ENCODE measurements at places on chromosomes 6 and 20. TPM values are rescaled to one million over a fixed set of nuclear protein-coding genes. Genes with fewer than 3 reads are reported as not detected.
A peak's percentile ranks its signal among the peaks of the same experiment; 100 is the strongest.

DNA sequence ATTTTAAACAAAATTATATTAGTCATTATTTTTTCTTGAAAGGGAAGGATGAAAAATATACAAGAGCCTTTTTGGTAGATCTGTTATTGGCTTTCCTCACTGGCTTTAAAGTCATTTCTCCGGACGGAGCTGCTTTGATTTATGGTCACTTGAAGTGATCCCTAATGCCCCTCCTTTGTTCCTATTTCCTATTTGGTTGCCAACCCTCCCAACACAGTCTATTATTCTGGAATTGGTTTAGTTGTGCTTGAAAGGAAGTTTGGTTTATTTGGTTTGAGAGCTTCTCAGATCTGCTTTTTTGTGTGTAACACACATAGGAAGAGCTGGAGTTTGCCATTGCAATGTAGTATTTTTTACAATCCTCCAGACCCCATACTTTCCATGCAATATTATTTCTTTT, 347.9 kb downstream of the RFPL4B start:
- DNase-seq, result peak; percentile 83

DNA sequence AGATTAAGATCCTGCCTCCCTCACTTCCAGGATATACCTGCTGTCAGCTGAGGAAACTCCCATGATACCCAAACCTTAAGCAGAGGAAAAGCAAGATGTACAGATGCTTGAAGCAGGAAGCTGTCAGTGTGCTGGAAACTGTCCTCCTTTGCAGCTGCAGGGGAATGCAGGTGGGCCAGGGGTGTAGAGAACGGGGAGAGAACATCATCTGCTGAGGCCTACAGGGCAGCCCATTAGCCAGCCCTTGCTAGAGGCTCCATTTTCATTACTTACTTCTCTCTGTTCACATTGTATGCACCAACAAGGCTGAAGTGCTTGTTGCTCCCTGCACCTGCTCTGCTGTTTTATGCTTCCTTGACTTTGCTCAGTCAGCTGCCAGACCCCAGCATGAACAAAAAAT, 119.1 kb downstream of the PRND start:
- no peak for DNase-seq

Gene SLC35D3
- total RNA-seq, result not detected

DNA sequence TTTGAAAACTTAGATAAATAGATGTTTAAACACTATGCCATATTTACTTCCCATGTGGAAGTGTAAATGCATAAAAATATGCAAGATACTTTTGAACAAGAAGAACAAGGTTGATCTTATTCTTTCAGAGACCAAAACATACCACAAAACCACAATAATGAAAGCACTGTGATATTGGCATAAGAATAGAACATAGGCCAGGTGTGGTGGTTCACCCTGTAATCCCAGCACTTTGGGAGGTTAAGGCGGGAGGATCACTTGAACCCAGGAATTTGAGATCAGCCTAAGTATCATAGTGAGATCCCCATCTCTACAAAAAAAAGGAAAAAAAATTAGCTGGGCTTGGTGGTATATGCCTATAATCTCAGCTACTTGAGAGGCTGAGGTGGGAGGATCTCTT, 66.5 kb downstream of the KCNS1 start:
- DNase-seq, result no peak

DNA sequence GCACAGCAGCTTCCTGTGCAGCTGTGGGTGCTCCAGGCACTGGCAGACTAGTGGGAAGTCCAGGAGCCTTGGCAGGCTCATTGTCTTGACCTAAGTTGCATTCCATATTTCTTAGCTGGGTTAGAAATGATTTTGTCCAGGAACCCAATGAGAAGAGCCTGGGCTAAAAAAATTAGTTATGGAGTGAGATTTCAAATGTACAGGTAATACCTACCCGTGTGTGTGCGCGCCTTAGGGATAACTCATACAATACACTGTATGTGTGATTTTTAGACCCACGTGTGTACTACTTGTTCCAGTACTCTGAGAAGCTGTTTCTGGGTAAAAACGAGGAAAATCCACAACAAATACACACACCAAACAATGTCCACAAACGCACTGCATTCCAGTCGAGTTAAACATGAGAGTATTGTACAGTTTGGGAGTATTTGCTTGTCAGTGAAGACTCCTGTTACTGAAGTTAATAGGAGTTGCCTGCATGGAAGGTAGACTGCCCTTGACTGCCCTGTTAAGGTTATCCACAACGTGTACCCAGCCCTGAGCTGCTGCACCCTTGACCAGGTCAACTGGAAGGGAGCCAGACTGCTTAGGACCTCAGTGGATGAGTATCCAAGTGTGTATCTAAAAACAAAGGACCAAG, 1.4 kb downstream of the PAQR8 start:
- DNase-seq, result no peak

Gene VSTM2L
- total RNA-seq, result 23.3 TPM

GRCh38 chr6:53070806-53071205, 5.6 kb downstream of the FBXO9 start:
- DNase-seq, result peak; percentile 25

DNA sequence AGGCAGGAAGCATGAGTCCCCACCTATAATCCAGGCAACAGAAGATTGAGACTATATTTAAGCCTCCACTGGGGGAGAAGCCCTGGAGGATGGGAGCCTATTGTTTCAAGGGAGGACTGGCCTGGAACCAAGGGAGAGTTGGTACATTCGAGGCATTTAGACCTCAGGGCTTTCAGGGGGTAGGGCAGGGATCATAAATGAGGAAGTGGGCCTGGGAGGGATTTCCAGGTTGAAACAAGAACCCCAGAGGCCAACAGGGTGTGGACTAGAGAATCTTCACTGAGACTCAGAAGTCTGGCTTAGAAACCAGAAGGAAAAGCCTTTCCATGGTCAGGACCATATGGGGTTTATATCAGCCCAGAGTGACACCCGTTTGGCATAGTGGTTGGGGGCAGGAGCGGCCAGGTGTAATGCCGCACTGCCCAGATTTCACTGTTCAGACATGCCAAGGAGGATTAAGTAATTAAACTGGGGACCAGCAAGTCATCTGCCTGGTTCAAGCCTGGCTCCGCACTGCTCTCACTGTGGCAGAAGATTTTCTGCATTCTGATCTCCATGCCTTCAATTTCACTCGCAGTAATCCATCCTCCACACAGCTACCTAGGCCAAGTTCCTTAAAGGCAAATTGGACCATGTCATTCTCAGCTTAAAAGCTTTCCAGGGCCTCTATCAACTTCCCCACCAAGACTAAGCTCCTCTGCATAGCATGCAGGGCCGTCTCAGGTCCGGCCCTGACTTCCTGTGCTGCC, 17.8 kb downstream of the LRFN2 start:
- DNase-seq, result peak; percentile 58

DNA sequence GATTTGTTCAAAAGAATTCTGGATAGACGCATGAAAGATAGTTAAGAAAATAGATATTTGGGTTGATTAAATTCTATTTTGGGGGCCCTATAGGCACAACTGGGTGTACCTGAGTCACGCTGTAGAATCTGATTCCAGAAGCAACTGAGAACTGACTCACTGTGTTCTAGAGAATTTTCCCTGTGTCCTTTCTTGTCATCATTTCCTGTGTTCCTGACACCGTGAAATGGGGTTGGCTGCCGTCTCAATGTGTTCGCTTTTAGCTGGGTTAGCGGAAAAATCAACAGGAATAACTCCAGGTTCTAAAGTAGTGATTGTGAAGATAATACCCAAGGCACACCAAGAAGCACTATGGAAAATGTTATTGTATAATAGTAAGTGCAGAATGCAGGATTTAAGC, 5.0 kb downstream of the GCNT2 start:
- DNase-seq, result peak; percentile 51

DNA sequence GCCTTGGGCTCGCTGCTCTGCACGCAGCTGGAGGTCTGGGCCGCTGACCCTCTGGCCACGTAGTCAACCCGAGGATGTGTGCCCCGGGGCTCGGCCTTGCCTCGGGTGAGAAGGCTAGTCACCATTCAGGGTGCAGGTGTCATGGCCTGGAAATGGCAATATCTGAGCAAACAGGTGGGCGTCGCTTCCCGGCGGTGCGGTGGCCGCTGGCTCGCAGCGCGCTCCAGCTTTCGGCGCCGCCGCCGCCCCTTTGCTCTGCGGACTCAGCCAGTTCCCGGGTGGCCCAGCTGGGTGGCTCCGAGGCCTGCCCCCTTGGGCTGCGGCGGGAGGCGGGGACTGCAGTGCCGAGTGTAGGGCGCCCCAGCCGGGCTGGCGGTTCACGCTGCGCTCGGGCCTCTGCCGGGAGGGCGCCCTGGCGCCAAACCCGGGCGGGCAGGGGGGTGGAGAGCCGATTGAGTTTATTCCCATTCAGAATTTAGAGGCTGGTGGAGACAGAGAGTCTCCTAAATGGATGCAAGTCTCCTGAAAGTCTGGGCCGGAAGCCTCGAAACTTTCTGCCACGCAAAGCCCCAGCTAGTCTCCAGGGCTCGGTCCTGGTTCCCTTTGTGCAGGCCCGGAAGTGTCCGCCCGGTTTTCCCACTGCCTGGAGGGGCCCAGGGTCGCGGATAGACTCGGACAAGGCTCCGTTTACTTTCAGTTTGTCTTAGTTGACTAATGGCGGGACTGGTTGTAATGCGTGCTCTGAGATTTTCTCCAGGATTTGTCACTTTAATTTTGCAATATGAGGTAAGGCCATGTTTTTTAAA, 11.3 kb upstream of the TFAP2A start:
- DNase-seq, result peak; percentile 82

Gene TAF4
- total RNA-seq, result 32.7 TPM

Gene RTEL1
- 45.6 TPM for total RNA-seq

DNA sequence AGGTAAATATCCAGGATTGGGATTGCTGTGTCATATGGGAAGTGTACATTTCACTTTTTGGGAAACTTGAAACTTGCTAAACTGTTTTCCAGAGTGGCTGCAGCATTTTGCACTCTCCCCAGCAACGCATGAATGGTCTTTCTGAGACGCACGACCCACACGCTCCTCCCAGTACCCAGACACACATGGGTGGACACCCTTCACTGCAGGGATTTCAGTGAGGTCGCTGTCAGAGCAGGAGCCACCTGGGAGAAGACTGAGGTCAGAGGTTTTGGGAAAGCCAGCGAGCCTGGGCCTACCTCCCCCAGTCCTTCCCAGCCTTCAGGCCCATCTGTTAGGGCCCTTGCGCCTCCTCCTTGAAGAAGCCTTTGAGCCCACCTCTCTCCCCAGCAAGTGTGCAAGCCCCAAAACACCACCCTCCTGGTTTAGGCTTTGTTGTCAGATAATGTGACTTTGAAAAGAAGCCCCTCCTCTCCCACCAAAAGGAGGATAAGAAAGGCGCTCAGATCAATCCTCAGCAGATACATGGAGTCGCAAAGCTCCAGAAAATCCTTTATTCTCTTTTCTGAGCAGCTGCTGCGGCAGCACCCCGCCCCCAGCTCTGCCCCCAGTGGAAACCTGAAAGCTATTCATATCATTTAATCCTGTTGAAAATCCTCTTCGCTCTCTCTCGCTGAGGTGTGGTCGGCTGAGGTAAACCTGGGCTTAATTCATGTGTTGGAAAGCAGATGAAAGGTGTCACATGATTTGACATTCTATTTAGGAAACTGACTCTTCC, 12.7 kb upstream of the JAG1 start:
- DNase-seq, result no peak

DNA sequence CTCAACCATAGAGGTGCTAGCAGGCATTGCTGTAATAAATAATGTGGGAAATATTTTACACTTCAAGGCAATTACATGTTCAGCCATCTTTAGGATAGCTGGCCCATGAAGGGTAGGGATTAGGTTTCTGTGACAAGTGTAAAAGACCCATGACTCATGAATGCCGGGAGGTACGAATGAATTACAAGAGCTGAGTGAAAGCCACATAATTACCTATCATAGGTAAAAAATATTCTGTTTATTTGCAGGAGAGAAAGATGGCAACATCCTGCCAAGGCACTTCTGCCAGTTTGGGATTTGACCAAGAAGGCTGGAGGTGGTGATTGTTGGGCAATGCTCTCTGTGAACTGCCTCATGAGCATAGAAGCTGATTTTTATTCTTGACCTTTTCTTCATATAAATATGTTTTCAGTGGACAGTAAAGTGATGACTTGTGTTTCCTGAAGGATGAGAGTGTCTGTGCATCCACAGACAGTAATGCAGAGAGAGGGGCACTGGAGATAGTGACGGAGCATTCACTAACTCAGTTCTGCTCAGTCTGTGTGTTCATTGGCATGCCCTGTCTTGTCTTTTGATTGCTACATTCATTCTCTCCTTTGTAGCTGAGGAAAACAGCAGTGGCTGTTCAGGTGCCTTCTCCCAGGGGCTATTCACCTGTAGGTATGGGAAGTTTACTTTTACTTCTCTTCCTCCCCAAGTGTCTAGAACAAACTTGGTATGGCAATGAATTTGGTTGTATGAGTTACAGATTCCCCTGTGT, 481.1 kb downstream of the TFAP2B start:
- no peak for DNase-seq

GRCh38 chr6:118334634-118335033, 213.5 kb upstream of the PLN start:
- no peak for DNase-seq

DNA sequence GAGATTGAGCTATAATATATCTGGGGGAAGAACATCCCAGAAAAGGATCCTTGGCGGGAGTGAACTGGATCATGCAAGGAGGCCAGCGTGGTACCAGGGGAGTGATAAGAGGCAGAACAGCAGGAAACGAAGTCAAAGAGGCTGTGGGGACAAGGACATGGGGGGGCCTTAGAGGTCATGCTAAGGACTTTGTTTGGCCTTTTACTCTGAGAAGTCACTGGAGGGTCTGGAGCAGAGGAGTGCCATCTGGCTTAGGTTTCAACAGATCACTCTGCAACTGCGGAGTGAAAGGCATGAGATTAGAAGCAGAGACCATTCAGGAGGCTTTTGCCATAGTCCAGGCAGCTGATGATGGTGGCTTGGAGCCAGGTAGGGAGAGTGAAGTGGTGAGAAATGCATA, 24.3 kb downstream of the MRAP2 start:
- no peak for DNase-seq

Gene DEFB124
- not detected for total RNA-seq

Gene TREML2
- not detected for total RNA-seq

DNA sequence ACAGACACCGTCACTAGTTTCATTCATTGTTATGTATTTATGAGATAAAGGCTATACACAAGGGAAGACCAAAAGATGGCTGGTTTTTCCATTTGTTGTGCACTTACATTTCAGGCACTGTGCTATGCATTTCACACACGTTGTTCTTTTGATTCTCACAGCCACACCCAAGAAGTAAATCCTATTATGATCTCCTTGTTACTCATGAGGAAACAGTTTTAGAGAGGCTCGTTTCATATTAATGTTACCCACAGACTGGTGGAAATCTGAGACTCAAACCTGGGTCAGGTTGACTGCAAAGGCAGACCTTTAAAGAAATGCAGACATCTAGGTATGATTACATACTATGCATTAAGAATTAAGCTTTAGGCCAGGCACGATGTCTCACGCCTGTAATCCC, 34.9 kb downstream of the SHLD1 start:
- no peak for DNase-seq

Measured in A673 (cell line).